ENCODE measurements at places on chromosomes 16 and 17.

GRCh38 chr17:68790931-68791330 is 164.3 kb downstream of the ABCA8 start:
- no peak for DNase-seq

DNA sequence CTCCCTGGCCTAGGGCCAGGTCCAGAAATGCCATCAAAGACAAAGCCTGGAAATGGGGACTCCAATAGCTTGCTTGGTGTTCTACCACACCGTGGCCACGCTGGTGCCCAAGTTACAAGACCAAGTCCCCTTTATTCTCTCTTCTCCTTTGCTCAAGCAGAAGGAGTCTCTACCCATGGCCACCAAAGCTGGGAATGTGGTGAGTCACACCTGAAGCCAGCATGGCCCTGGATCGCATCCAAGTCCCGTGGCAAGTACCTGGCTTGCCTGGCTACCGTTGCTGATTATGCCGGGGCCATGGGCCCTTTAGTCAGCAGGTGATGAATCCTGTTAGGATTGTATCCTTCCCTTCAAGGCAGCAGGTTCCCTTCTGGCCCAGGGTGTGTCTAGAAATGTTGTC is 260.0 kb downstream of the HAPSTR1 start:
- no peak for DNase-seq

DNA sequence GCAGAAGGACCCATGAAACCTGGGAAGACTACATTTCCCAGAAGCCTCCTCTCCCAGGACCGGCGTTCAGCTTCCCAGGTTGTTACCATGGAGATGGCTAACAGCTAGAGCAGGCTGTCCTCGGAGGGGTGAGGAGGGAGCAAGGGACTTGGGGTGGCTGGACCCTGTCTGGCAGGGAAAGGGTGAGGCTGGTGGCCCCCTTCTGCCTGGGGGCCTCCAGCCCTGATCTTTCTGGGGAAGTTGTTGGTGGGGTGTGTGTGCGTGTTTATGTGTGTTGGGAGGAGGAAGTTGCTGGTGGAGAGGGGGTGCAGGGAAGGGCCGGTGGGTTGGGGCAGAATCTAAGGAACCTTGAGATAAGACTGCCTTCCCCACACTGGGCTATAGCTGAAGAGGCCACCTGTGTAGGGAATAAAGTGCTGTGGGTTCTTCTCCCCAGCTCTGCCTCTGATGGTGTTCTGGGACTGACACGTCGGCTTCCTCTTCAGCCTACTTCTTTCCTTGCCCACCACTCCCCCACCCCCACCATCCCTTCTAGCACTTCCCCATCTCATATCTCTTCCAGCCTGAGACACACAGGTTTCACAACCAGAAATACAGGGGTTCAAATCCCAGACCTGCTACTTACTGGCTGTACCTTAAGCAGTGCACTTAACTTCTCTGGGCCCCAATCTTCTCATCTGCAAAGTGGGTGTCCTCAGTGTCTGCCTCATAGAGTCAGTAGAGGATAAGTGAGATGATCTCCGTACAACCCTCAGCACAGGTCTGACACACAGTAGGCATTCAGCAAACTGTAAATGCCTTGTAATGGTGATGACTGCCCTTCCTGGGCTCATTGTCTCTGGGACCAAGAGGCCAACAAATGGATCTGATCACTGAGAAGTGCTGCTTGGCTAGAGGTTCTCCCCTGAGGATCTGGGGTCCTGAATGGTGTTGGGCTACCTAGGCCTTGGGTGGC is at the start of gene DRC7:
TSS of gene DRC7 (plus strand) at position 82 of the 955 bp plus-strand sequence. CDS start 3,144 bp downstream, outside the sequence.
- peak; percentile 32 for DNase-seq

GRCh38 chr17:43068570-43069367 is 43.7 kb downstream of the RND2 start:
- no peak for DNase-seq

DNA sequence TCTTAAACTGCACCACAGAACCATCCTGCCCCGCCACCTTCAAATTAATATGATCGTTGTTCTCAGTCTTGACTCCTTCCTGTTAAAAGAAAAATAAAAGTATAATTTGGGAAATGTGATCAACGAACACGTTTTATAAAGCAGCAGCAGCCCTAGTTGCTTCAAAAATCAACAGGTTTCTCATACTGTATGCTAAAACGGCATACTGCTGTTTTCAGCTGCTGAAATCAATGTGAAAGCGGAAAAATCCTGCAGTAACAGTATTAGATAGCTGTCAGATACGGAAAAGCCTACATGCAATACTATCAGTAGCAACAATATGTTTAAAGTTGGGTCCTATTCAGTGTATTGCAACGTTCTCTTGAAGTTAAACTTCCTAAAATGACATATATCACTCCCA is 1.6 kb downstream of the SUMO2 start:
- no peak for DNase-seq

DNA sequence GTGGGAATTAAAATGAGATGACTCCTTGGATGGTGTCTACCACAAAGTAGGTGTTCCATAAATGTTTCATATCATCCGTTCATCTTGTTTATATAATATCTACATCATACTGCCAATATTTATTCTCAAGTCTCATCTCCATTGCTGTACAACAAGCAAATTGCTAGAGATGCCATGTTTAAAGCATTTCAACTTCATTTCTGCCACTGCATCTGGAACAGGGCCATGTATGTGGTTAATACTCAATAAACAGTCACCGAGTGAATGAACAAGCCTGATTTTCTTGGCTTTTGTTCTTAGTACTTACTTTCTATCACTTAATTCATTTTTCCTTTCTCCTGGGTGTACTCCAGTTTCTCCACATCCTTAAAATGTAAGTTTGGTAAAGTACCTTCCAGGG is 107.6 kb downstream of the KCNJ2 start:
- DNase-seq = no peak

GRCh38 chr17:57067781-57068180 is 17.3 kb upstream of the AKAP1 start:
- DNase-seq = no peak

GRCh38 chr16:85451641-85452363 is 161.3 kb upstream of the GSE1 start:
- DNase-seq = no peak

GRCh38 chr16:29994600-29995323 is 655 bp downstream of the HIRIP3 start:
- peak; percentile 81 for DNase-seq

GRCh38 chr17:60640503-60640902 is 37.1 kb upstream of the BCAS3 start:
- DNase-seq = no peak

DNA sequence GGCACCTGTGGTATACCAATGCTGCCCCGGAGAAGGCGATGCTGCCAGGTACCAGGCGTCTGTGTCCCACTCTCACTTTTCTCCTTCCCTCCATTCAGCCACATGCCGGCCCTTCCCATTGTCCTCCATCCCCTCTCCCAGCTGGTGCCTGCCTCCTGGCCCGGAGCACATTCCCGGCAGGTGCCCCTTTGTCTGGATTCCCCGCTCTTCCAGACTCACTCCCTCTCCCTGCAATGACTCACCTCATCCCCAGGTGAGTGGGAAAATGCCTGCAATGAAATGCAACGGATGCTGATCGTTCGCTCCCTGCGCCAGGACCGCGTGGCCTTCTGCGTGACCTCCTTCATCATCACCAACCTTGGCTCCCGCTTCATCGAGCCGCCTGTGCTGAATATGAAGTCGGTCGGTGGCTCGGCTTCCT is 10.4 kb upstream of the KDM6B start:
- no peak for DNase-seq

DNA sequence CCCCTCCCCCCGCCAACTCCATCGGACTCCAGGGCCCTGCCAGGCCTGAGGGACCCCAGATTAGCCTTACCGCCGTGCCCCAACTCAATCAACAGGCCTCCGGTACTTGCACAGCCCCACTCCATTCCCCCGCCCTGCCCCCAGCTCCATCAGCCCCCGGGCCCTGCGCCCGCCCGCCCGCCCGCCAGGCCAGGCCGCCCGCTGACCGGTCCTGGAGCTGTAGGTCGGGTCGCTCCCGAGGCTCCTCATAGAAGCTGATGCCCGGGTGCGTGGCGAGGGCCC is 308 bp downstream of the GTF3C1 start:
- DNase-seq = no peak
